ENCODE measurements at places on chromosomes 6 and 20. TPM values are rescaled to one million over a fixed set of nuclear protein-coding genes. Genes with fewer than 3 reads are reported as not detected.

SOX18 gene
- total RNA-seq: 2.1 TPM

PCSK2 gene
- total RNA-seq: not detected

SPAG4 gene
- total RNA-seq: 8.6 TPM

MEP1A gene
- total RNA-seq: not detected

FHL5 gene
- total RNA-seq: not detected

OOEP gene
- not detected for total RNA-seq

RSPH4A gene
- not detected for total RNA-seq

ZC2HC1B gene
- total RNA-seq: not detected

DNA sequence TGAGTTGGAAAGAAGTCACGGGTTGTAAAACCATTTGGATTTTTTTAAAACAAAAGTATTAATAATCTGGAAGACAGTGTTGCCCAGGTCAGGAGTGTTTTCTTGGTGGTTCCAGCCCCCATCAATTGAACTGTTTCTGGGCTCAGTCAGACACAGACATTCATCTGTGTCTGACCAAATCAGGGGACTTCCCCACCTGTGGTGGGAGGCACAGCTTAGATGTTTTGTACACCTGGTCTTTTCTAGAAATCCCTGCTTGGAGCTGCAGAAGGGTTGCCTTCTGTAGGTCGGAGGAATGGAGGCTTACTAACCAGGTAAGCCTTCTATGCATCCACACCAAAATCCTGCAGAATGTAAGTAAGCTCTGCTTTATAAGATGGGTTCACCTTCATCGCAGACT is 63.6 kb downstream of the CDS2 start:
- no peak for DNase-seq

- DNase-seq: no peak
These were observed 115.9 kb downstream of the QRSL1 start for GRCh38 chr6:106745197-106745770.

- DNase-seq: no peak
These were observed 192.2 kb downstream of the GJA10 start for GRCh38 chr6:90086517-90086916.

DNA sequence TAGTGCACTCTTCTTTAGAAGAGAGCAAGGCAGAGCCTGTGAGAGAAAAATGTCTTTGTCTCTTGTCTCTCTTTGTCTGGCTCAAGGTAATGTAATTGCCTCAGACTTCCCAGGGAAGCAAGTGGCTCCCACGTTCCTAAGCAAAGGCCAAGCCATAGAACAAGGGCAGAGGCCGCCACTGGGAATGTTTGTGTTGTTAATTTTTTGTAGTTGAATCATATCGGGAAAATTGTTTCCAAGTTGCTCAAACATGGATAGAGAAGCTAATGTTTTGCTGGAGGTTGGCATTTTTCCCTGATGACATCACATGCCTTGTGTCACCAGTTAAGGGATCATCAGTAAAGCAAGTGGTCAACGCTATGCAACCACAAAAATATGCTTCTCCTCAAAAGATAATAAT is 211.5 kb upstream of the FOXA2 start:
- DNase-seq: no peak

- no peak for DNase-seq
These were observed 118.7 kb downstream of the BMP2 start for GRCh38 chr20:6886065-6886729.

GRCh38 chr6:6679633-6680032 is 91.1 kb downstream of the LY86 start:
- no peak for DNase-seq

- no peak for DNase-seq
These were observed 875 bp upstream of the ZBTB9 start for GRCh38 chr6:33453393-33454008.

GRCh38 chr6:125200941-125201340 is 47.4 kb downstream of the TPD52L1 start:
- DNase-seq: no peak

- peak; percentile 54 for DNase-seq
These were observed 100.0 kb downstream of the NOL4L start for GRCh38 chr20:32484958-32485769.

GRCh38 chr20:31833130-31833930 is 12.1 kb downstream of the FOXS1 start:
- DNase-seq: no peak

GRCh38 chr20:7966176-7966575 is 25.9 kb upstream of the HAO1 start:
- no peak for DNase-seq

- DNase-seq: no peak
These were observed 169.5 kb upstream of the LAMA2 start for GRCh38 chr6:128713461-128713860.

DNA sequence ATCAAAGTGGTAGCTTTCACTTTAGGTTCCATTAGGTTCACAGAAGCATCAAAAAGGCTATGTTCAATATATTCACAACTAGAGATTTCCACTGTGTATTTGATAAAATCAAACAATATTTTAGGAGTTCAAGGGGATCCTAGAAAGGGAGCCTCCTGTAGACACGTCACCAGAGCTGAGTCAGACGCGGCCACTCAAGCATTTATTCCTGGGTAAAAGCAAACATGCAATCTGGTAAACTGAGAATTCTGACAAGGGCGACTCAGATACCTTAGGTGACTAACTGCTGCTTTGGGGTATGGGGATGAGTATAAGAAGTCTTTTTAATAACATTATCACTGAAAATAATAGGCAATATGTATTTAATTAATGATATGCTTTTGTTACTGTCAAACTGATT is 118.7 kb upstream of the HMGN3 start:
- DNase-seq: no peak

GRCh38 chr6:56927538-56928453 is 27.1 kb upstream of the BEND6 start:
- no peak for DNase-seq

DNA sequence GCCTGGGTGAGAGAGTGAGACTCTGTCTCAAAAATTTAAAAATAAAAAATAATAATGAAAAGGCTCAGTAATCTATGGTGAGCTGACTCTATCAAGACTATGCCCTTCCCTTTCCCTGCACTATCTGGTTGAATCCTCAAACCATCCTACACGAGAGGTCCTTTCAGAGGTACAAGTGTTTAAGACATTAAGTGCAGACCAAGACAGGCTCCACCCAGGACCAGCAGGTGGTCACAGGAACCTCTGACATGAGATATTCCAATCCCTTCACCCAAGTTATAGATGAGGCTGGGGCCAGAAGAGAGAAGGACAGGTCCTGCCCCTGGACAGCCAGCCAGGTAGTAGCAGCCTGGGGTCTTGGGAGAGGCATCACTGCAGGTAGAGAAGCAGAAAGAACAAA is 182.6 kb downstream of the NFATC2 start:
- no peak for DNase-seq
